ENCODE measurements at places on chromosomes 3 and 15.

- no peak for DNase-seq
These were observed 334.9 kb downstream of the PTPRG start for GRCh38 chr3:61896251-61896650.

DNA sequence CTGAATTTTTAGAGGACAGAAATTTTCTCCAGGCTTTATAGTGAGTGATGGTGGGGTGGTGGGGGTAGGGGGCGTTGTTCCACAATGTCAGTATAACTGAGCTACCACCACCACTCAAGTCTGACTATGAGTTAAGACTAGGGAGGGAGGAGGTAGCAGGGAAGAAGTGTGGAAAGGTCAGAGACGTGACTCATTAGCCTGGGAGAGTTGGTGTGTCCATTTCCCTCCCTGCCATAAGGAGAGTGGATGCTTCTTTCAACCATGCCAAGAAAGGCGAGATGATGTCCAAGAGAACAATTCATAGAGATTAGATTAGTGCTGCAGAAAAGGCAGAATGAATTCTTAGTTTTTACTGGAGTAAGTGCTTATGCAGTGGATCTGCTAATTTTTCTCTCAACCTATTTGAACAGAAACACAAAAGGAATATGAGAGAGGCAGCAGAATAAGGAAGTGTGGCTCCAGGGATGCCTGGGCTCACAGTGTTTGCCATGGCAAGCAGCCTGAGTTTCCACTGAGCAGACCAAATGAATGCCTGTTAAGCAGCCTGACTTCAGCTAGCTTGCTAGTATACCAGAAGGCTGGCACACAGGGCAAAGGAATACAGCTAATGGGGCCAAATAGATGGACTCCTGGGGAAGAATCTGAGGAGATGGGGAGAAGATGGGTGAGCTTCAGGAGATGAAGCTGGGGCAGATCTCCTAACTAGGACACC, 708.9 kb downstream of the NTRK3 start:
- no peak for DNase-seq

- no peak for DNase-seq
These were observed 4.5 kb downstream of the SERPINI2 start for GRCh38 chr3:167469381-167469780.

- no peak for DNase-seq
These were observed 10.5 kb upstream of the ADPGK start for GRCh38 chr15:72793766-72794660.

DNA sequence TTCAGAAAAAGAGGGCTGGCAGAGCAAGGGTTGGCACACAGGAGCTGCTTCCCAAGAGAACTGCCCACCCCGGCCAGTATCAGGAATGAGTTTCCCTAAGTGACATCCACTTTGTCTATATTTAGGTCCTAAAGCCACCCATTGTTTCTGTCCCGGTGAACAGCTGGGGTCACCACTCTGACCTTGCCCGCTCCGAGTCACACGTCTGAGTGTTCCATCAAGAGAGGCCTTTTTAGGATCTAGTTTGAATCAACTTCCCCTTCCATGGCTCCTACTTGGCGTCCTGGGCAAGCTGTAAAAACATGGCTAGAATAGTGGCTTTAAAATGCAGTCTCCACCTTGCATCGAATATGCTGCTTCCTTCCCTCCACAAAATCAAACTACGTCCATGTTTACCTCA, 109.6 kb upstream of the ARHGEF3 start:
- DNase-seq, result no peak

DNA sequence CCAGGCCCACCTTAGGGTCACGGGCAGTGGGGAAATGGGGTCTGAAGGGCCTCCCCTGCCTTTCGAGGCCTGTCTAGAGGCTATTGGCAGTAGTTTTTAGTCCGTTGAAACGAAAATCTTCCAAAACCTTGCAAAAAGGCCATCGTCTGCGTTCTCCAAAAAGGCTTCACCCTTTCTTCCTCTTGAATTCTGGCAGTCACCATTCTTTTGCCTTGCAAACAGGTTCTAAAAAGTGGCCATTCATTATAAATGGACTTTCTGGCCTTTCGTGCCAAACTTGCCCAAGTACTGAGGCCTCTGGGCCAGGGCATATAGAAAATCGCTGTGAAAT, 367 bp upstream of the TARS3 start:
- no peak for DNase-seq

GRCh38 chr15:73578026-73578425, 55.2 kb downstream of the NPTN start:
- DNase-seq, result no peak

- DNase-seq, result no peak
These were observed 1.6 kb upstream of the PPM1L start for GRCh38 chr3:160754371-160754854.

DNA sequence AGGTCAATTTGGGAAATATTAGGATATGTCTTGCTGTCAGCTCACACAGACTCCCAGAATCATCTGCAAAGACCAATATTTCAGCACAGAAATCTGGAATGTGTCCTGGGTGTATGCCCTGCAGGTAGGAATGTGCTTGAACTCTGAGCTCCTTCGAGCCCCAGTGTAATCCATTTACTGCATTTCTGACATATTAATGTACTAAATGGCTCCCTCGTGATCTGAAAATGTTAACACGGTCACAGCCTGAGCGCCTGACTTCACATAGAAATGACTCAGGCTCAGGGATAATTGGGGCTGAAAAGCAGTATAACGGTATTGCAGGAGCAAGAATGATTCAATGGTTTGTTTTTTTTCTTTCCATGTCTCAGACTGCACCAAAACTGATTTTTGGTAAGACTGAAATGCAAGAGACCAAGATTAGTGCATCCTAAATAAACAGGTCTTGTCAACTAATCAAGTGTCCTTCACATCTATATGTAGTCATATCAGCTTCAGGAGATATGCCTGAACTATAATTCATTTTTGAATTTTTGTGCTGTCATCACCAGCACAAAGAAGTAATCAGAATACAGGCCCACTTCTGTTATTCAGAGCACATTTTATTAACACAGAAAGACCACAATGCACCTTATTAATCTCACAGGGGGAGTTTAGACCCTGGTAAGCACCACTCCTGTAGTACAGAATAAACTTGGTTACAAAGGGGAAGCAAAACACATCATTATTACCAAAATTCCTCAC, 49.8 kb downstream of the DCLK3 start:
- DNase-seq, result no peak

- DNase-seq, result no peak
These were observed 2.3 kb downstream of the INKA1 start for GRCh38 chr3:49805367-49805782.

DNA sequence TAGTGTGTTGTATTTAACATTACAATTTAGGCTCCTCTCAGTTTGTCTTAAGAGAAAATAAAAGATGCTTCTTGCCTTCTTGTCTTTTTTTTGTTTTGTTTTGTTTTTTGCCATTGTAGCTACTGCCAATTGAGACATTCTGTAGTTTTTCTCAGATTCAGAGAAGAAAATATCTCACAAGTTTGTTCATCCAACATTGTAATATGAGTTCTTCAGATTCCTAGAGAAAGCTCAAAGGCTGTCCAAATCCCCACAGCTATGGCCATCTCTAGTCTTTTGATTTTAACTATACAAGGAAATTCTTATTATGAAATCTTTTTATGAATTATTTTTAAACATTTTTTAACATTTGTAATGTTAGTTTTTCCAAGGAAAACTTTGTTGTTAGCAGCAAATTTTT, 264.7 kb downstream of the RBMS3 start:
- DNase-seq, result no peak

GRCh38 chr15:75109736-75110130, 86.3 kb downstream of the PPCDC start:
- no peak for DNase-seq

- no peak for DNase-seq
These were observed 3.7 kb upstream of the ZNF609 start for GRCh38 chr15:64456634-64457108.

- no peak for DNase-seq
These were observed 167.0 kb downstream of the VGLL4 start for GRCh38 chr3:11476735-11477144.

- DNase-seq, result no peak
These were observed 766.3 kb downstream of the TBL1XR1 start for GRCh38 chr3:176431038-176431418.

GRCh38 chr3:113275583-113275928, 64.2 kb downstream of the BOC start:
- no peak for DNase-seq

DNA sequence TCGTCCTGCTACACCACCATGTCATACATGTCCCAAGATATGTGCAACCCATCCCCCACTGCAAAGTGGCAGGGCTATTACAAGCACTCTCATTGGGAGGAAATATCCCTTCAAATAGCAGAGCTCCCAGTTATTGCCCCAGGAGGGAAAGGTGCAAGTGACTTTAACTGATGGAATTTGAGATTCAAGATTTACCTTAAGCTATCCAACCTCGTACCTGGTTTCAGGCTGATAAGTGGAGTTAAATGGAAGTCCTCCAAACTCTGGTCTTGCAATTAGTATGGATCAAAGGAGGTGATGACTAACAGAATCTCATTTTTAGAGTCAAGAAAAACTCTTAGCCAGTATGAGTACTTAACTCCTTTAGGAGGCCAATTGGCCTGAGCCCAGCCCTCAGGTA, 2.1 kb downstream of the SLCO2A1 start:
- no peak for DNase-seq

- no peak for DNase-seq
These were observed 22.5 kb upstream of the ANXA2 start for GRCh38 chr15:60420203-60420716.

- no peak for DNase-seq
These were observed 78.5 kb downstream of the FGF7 start for GRCh38 chr15:49501586-49501985.

DNA sequence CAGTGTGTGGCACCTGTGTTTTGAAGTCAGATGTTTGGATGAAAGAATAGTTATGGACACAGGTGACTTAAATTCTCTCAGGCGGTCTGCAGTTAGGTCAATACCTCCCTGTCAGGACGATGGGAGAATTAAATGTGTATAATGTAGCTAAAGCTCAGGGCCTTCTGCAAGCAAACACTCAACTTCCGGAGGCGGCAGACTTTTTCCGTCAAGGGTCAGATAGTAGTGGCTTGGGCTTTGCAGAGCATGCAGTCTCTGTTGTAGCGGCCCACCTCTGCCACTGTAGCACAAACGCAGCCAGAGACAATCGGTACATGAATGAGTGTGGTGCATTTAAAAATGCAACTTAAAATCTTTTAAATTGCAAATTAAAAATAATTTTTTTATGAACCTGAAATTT, 47.4 kb downstream of the CMTM8 start:
- no peak for DNase-seq

DNA sequence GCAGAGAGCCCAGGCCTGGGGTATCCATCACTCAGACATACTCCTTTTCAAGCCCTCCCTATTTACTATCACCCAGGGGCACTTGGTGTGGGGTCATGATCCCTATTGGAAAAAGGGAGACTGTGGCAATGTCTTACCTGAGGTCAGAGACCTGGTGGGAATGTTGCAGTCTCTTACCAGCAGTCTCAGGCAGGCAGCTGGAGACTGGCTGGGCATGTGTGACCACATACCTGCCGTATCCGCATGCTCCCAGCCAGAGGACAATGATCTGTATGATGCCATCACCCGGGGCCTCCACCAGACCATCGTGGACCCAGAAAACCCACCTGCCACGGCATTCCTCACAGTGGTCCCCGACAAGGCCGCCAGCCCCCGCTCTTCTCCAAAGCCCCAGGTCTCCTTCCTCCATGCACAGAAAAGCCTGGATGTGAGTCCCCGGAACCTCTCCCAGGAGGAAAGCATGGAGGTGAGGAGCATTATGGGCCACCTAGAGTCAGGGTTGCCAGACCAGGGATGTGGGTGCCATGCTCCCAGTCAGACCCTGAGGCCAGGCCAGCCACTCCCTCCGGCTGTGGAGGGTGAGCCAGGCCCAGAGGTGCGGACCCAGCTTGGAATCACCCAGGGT, 5.9 kb downstream of the SH2D7 start:
- DNase-seq, result no peak

GRCh38 chr3:141808586-141808985, 45.4 kb downstream of the GRK7 start:
- DNase-seq, result no peak

GRCh38 chr3:106022913-106023312, 154.1 kb upstream of the CBLB start:
- no peak for DNase-seq

DNA sequence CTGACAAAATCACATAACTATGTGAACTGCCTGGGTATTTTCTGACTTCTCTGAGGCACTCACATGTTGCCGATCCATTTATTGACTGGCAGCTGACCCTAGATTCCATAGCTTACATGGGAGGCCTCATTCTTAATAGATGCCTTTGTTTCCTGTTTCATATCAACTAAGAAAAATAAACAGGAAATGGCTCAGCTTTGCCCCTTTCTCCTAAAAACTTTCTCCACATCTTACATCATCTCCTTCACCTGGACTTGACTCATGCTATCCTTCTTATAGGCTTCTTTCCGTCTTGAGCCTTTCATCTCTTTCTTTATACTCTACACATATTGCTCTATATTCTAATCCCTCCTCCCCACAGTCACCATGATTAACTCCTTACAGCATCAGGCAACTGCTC, 38.0 kb downstream of the TXNRD3 start:
- no peak for DNase-seq

DNA sequence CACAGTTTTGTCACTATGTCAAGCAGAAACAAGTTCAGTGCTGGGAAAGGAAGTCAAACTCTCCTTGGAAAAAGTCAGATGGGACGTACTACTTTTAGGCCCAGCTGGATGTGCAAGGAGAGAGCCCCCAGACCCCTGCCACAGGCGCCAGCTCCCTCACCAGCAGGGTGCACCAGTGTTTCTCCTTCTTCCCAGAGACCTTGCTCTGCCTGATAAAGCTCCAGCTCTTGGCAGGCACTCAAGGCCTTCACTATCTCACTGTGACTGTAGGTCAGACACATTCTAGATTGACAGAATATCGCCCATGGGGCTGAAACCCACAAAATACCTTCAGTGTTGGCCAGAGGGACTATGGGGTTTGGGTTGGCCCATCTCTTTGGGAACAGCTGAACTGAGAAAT, 54.8 kb upstream of the CHRNB4 start:
- no peak for DNase-seq

DNA sequence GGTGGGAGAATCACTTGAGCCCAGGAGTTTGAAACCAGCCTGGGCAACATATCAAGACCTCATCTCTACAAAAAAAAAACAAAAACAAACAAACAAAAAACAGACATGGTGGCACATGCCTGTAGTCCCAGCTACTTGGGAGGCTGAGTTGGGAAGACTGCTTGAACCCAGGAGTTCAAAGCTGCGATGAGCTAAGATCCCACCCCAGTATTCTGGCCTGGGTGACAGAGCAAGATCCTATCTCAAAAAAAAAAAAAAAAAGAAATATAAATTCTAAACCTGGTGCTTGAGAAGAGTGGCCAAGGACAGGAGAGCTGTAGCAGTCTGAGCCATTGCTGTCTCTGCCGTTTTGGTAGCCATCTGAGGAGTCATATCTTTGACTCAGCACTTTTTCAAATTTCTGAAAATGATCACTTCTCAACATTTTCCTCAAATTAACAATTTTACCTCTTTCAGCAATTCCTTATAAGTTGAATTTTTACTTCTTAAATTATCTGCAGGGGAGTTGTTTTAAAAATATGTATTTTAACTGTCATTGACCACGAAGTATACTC, 3.6 kb upstream of the DENND4A start:
- no peak for DNase-seq

GRCh38 chr3:32373276-32373675, 18.4 kb upstream of the CMTM7 start:
- no peak for DNase-seq

GRCh38 chr3:171615686-171616085, 155.5 kb upstream of the TNIK start:
- DNase-seq, result no peak

- no peak for DNase-seq
These were observed 39.3 kb downstream of the FGF7 start for GRCh38 chr15:49462232-49462844.

GRCh38 chr3:97417-98258, 98.9 kb upstream of the CHL1 start:
- no peak for DNase-seq

- DNase-seq, result no peak
These were observed 400.1 kb upstream of the MDFIC2 start for GRCh38 chr3:70712449-70713082.

Measured in cortex of kidney (tissue), 1 donor.